ENCODE measurements at places on chromosomes 7 and 10.

GRCh38 chr10:44516891-44517290, 132.0 kb upstream of the CXCL12 start:
- no peak for DNase-seq

DNA sequence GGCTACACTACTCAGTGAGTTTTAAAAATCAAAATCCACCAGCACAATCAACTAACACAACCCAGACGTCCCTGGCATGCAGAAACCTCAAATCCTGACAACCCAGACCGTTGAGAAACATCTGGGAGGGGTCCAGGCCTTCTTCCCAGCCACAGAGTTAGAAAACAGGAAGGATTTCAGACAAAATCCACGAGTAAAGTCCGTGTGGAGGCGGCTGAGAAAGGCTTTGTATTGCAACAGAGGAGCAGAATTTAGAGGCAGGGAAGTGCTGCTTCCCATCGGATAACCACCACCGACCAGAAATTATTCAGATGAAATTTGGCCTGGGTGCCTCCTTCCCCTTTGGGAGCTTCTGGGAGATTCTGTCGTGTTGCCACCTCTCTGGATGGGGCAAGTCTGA, 61.5 kb downstream of the TNS3 start:
- DNase-seq, result peak; percentile 93

DNA sequence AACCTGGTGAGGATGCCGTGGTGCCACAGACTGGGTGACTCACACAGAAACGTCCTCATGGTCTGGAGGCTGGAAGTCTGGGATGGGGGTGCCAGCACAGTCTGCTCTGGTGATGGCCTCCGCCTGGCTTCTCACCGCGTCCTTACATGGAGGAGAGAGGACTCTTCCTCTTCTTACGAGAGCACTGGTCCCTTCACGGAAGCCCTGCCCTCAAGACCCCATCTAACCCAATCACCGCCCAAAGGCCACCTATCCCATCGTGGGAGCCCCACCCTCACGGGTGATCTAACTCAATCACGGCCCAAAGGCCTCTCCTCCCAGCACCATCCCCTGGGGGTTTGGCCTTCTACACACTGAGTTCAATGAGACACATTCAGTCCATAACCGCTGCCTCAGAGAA, 137.7 kb downstream of the PTPRN2 start:
- no peak for DNase-seq

- no peak for DNase-seq
Measured at GRCh38 chr10:30967650-30968410, 63.8 kb downstream of the ZNF438 start.

- no peak for DNase-seq
Measured at GRCh38 chr10:132921818-132922807, 20.3 kb downstream of the CFAP46 start.

DNA sequence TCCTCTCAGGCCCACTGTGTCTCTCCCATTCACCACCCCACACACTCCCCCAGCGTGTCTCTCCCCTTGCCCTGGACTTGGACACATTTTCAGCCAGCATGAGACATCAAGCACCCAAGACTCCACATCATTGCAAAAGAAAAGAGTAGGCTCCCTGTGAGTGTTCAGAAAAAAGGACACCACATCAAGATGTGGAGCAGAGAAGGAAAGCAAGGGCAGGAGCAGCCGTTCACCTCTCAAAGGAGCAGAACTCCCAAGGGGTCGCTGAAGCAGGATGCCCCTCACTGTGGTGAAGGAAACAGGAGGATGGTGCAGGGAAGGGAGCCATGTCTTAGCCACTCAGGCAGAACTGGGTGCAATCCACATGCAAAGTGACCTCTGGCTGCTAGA, 89.9 kb upstream of the MACROH2A2 start:
- DNase-seq, result peak; percentile 5

DNA sequence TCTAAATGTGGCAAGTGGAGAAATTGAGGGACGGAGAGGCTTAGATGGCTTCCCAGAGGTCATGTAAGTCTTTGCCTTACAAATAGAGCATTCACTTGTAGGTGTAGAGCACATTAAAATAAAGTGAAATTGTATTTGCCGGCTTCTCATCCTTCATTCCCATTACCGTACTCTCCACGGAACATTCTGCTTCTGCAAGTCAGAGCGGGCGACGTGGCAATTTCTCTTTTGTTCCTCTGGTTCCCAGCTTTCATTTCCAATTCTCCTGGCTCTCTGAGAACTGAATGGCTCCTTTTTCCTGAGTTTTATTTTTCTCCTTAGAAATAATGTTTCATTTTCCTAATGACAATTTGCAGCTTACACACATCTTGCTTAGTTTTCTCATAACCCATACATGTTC, 51.3 kb upstream of the PFKP start:
- no peak for DNase-seq

GRCh38 chr7:1248143-1248915, 15.7 kb downstream of the UNCX start:
- DNase-seq, result no peak

DNA sequence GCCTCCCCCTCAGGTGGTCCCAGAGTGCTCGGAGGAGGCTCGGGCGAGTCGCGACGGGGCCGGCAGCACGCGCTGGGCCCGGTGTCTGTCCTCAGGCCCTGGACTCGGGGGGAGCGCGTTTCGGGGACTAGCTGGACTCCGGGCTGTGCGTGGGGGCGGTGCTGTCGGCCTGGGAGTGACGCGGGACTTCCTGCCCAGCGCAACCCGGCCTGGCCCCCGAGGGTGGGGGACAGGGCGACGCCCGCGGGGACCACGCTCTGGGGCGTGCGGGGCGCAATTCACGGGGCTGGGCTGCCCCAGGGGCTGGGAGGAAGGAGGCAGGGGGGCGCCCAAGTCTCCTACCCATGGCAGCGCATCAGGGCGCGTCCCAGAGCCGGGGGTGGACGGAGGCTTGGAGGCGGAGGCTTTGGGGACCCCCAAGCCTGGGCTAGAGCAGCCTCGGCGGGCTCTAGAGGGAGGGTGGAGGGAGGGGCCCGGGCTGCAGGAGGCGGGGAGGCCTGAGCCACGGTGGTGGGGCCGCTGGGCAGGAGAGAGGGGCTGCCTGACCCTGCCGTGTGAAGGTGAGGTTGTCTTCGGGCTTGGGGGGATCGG, 2.3 kb upstream of the VENTX start:
- no peak for DNase-seq

DNA sequence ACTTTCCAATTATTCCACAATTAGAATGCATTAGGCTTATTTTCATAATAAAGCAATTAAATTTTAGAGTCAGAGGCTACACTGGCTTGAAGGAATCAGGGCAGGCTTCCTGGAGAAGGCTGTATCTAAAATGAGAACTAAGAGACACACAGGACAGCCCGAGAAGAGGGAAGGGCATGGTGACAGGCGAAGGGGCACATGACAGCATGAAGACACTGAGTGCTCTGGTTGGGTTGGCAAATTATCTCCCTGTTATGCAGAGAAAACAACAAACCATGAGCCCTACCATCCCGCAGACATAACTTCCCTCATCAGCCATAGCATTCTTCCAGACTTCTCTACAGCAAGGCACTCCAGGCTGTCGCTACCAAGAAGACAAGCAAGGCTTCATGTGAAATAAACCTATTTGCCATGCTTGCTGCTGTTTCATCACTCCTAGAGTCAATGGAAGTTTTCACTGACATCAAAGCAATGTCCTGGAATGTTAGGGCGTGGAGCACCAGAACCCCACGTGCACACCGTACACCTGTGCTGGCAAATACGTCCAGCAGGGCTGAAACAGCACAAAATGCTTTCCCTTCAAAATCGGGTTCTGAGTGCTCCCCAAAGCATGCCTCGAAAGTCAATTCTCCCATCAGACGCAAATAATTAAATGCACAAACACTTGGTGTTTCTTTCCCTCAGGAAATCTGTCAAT, 21.3 kb downstream of the VOPP1 start:
- DNase-seq, result no peak

DNA sequence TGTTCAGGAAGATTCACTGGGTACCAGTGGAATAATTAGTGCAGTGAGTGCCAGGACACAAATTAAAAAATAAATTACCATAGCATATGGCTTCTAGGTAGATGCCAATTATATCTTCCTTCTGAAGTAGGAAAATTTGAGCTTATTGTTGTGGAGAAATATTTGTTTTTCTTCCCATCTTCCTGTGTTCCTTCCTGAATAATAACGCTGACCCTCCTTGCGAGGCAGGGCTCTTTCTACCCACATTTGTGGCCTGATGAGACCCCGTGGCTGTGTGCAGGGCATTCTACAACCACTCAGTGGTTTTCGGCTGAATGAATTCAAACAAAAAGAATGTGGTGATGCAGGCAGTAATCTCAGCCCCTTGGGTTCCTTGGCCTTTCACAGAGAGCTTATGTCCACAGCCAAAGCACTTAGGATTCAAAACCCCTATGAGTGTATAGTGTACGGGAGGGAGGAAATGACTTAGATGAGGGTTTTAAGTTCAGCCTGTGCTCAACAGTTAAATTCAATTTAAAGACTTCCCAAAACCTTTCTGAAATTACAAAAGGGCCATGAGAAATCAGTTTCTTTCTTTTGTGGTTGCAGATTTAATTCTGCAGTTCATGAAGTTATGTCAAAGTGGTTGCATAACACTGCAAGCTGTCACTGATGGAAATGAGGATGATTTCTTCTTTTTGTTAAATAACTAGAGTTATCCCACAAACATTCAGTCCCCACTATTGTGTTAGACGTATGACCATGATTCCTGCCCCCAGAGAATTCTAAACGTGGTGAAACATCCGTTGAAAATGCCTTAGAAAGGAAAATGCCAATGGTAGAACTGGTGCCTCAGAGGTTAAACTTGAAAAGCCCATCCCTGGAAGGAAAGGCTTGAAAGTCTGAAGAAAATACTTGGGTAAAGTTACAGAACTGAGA, 255.3 kb downstream of the FZD1 start:
- no peak for DNase-seq
